ENCODE measurements at places on chromosomes 13 and 19.

- no peak overlapping the region for H3K4me3 ChIP-seq
- H3K4me1 ChIP-seq, result no peaks in the 10 kb centered on the region
- H3K27me3 ChIP-seq, result no peaks in the 10 kb centered on the region
- no peak overlapping the region for H3K27ac ChIP-seq
- DNase-seq, result no peak
Measured at GRCh38 chr13:95745289-95745688, 68.3 kb downstream of the DNAJC3 start.

GRCh38 chr13:75968103-75968838, 332.1 kb downstream of the LMO7 start:
- H3K36me3 ChIP-seq, result no peaks in the 10 kb centered on the region
- no peaks in the 10 kb centered on the region for H3K4me1 ChIP-seq
- H3K27ac ChIP-seq, result no peak overlapping the region
- DNase-seq, result no peak
- H3K4me3 ChIP-seq, result no peak overlapping the region
- H3K27me3 ChIP-seq, result no peaks in the 10 kb centered on the region

GRCh38 chr19:4543842-4544647, 4.2 kb upstream of the LRG1 start:
- no peak overlapping the region for H3K4me3 ChIP-seq
- no peaks in the 10 kb centered on the region for H3K36me3 ChIP-seq
- H3K27ac ChIP-seq, result no peak overlapping the region
- H3K27me3 ChIP-seq, result peaks cover 8% of the 10 kb centered on the region
- H3K4me1 ChIP-seq, result peaks cover 5% of the 10 kb centered on the region
- DNase-seq, result no peak

DNA sequence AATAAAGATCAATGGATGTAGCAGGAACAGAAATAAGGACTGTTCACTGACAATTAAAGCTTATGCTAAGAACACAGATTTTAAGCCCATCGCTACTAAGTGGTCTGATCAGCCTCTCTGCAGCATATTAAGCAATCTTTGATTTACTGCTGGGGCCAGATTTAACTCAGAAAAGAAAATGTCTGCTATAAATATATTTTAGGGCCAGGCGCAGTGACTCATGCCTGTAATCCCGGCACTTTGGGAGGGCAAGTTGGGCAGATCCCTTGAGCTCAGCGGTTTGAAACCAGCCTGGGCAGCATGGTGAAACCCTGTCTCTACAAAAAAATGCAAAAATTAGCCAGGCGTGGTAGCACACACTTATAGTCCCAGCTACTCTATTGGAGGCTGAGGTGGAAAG, 43.0 kb downstream of the METTL21C start:
- DNase-seq, result no peak
- no peaks in the 10 kb centered on the region for H3K4me1 ChIP-seq
- H3K27me3 ChIP-seq, result no peaks in the 10 kb centered on the region

DNA sequence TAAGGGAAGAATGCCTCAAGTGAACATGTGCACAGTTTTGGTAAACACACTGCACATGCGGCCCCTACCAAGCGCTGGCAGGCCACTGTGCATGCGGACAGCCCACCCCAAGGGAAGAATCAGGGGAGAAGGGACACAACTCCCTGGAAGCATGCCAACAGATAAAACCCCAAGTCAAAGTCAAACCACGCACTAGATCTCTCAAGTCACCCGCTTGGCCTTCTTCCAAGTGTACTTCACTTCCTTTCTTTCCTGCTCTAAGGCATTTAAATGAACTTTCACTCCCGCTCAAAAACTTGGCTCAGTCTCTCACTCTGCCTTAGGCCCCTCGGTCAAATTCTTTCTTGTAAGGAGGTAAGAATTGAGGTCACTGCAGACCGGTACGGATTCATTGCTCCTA, 4.6 kb upstream of the RFXAP start:
- no peak overlapping the region for H3K27ac ChIP-seq
- no peak overlapping the region for H3K4me3 ChIP-seq

DNA sequence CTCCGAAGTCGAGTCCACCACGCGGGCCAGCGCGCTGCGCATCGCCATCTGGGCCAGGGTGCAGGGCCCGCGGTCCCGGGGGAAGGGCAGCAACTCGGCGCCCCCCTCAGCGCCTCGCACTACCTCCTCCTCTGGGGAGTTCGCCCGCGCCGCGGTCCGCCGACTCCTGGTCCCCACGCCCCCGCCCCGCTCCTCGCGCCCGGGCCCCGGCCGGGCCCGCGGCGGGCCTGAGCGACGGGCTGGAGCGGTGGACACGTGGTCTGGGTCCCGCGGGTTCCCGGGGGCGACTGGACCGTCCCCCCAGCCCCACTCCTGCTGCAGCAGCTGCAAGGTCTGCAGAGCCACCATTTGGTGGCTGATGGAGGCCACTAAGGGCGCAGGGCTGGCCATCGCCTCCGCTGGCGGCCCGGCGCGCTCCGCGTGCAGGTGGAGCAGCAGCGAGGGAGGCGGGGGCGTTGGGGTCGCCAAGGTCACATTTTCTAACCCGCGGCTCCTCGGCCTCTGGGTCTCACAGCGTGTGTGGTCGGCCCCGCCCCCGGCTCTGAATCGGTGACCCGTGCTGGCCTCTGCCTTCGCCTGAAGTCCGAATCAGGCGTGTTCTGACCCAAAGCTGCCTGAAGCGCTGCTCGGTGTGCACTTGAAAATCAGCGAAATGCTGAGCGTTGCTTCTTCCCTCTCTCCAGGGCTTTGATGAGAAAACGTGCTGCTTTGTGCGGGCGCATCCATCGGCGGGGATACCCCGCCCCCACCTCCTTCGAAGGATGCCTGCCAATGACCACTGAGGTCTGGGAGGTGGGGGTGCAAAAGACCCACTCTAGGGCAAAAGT, at the start of gene DLEU7:
Gene DLEU7 (minus strand): TSS at position 436 of the 827 bp plus-strand sequence. CDS start 46 bp downstream, at position 390.
- no peak within 1 kb of the TSS for H3K27ac ChIP-seq
- peaks cover 41% of the 10 kb centered on the region for H3K27me3 ChIP-seq
- no peaks in the 10 kb centered on the region for H3K36me3 ChIP-seq
- H3K4me1 ChIP-seq, result peaks cover 12% of the 10 kb centered on the region
- peak within 1 kb of the TSS; percentile 42 for H3K4me3 ChIP-seq

- no peaks in the 10 kb centered on the region for H3K36me3 ChIP-seq
- no peak overlapping the region for H3K27ac ChIP-seq
- no peak overlapping the region for H3K4me3 ChIP-seq
Measured at GRCh38 chr19:44696939-44697669, 1.8 kb upstream of the CEACAM16 start.

DNA sequence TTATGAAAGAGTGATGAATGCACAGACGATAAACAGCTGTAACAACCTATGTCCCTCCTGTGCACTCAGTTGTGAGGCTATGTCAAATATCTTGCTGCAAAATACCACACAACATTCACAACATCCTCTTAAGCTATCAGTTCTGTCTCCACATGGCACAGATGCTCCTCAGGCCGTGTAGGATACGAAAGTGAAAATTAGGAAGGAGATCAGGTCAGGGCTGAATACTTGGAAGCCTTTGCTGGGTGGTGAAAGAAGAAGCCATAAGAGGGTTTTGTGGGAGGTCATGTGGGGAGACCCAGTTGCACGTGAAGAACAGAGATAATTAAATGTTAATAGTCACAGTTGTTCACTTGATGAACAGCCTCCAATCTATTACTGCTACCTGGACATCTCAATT, 58.9 kb downstream of the RXFP2 start:
- no peaks in the 10 kb centered on the region for H3K36me3 ChIP-seq
- H3K4me3 ChIP-seq, result no peak overlapping the region
- no peak overlapping the region for H3K27ac ChIP-seq
- peaks cover 8% of the 10 kb centered on the region for H3K4me1 ChIP-seq
- no peak for DNase-seq

- H3K4me1 ChIP-seq, result peaks cover 15% of the 10 kb centered on the region
- H3K27ac ChIP-seq, result no peak overlapping the region
- no peak for DNase-seq
- no peak overlapping the region for H3K4me3 ChIP-seq
- peaks cover 1% of the 10 kb centered on the region for H3K36me3 ChIP-seq
- H3K27me3 ChIP-seq, result no peaks in the 10 kb centered on the region
Measured at GRCh38 chr13:41696163-41697003, 239.0 kb downstream of the RGCC start.

DNA sequence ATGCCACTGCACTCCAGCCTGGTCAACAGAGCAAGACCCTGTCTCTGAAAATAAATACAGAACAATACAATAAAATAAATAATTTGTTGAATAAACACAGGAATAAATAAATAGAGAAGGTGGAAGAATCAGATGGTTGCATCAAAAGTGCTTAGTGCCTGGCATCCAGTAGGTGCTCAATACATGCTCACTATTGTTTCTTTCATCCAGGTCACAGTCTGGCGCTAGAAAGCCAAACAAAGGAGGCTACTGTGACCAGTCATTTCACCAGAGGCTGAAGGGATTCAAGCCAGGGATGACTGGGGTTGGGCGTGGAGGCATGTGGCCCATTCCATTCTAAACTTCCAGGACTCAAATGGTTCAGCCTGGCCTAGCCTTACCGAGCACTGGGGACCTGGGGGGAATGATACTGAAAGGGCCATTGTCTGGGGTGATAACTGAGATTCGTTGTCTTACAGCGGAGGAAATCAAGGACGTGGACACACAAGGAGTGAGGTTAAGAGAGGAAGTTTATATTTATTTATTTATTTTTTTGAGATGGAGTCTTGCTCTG, 3.6 kb upstream of the NDUFB7 start:
- H3K36me3 ChIP-seq, result no peaks in the 10 kb centered on the region
- H3K27ac ChIP-seq, result no peak overlapping the region
- H3K27me3 ChIP-seq, result no peaks in the 10 kb centered on the region
- peaks cover 20% of the 10 kb centered on the region for H3K4me1 ChIP-seq

- no peak for DNase-seq
- H3K27ac ChIP-seq, result no peak overlapping the region
- no peaks in the 10 kb centered on the region for H3K27me3 ChIP-seq
- no peaks in the 10 kb centered on the region for H3K36me3 ChIP-seq
- peaks cover 10% of the 10 kb centered on the region for H3K4me1 ChIP-seq
Measured at GRCh38 chr19:3073159-3073563, 10.9 kb upstream of the TLE5 start.

DNA sequence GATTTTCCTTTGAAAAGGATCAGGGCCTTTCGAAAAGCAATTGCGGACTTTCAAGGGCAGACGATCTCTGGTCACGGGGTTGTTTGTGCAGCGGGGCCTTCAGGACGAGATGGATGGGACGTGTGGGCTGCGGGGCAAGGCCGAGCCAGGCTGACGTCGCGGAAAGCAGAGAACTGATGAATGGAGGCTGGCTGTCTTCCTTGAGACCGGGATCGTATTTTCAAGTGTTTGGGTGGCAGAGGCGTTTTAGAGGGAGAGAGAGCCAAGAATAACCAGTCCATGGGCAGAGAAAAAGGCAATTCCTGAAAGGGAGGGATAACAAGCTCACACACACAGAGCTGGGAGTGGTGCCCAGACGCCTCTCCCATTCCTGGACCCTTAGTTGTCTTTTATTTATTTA, 138.9 kb upstream of the USP29 start:
- no peaks in the 10 kb centered on the region for H3K27me3 ChIP-seq
- no peak overlapping the region for H3K4me3 ChIP-seq
- no peak for DNase-seq
- H3K4me1 ChIP-seq, result no peaks in the 10 kb centered on the region
- H3K27ac ChIP-seq, result no peak overlapping the region

GRCh38 chr13:99312493-99312883, 5.3 kb upstream of the GPR183 start:
- peaks cover 21% of the 10 kb centered on the region for H3K4me1 ChIP-seq
- DNase-seq, result peak; percentile 85
- peak overlapping the region; percentile 57 for H3K27ac ChIP-seq

- no peaks in the 10 kb centered on the region for H3K27me3 ChIP-seq
- peaks cover 8% of the 10 kb centered on the region for H3K4me1 ChIP-seq
- peak overlapping the region; percentile 22 for H3K4me3 ChIP-seq
- DNase-seq, result no peak
Measured at GRCh38 chr19:3950871-3951861, 18.3 kb downstream of the NMRK2 start.

DNA sequence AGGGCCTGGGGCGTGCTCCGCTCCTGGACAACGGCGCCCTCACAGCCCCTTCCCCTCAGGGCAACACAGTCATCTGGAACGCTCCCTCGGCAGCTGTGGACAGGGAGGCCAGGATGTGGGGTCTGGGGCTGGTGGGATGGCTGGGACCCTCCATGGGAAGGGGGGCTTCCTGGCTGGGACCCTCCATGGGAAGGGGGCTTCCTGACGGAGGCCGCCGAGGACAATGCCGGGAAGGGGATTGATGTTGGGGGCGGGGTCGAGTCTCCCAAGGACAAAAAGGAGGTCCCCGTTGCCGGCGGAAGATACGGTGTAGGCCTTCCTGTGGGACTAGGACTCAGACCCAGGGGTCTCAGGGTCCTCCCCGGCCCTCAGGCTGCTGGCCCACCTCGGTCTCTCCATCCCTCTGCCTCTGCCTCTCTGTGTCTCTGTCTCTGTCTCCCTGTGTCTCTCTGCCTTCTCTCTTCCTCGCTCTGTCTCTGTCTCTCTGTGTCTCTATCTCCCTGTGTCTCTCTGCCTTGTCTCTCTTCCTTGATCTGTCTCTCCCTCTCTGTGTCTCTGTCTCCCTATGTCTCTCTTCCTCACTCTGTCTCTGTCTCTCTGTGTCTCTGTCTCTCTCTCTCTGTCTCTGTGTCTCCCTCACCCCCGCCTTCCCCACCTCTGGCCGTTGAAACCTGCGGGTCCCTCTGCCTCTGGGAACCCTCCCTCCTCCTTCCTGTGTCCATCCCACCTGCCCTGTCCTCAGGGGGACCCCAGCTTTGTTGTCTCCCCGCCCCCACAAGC, 2.7 kb upstream of the MADCAM1 start:
- no peak overlapping the region for H3K4me3 ChIP-seq
- H3K27ac ChIP-seq, result no peak overlapping the region
- peaks cover 33% of the 10 kb centered on the region for H3K4me1 ChIP-seq
- peaks cover 24% of the 10 kb centered on the region for H3K27me3 ChIP-seq
- DNase-seq, result no peak

DNA sequence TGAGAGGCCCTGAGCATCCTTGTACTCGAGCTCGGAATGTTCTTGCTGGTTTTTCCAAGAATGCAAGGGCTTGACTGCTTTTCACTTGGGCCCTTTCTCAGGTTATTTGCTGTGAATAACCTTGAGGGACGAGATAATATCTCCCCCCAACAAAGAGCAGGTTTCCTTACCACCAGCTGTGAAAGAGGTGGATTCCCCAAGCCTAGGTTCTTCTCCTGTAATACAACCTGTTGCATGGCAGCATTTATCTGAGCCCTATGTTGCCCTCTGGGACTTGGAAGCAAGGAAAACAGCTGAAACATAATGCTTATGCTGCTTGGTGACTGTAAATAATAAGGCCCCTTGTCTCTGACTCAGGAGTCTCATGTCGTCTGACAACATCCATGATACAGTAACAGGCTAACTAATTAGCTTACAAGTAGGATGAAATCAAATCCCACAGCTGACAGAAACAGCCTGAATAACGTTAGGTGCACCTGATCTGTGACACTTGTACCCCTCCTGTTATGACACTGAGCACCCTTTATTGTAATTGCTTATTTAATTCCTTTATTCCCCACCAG, 43.6 kb upstream of the RCBTB2 start:
- no peak for DNase-seq
- peaks cover 39% of the 10 kb centered on the region for H3K4me1 ChIP-seq

- no peaks in the 10 kb centered on the region for H3K4me1 ChIP-seq
- no peak overlapping the region for H3K4me3 ChIP-seq
- DNase-seq, result no peak
- H3K27ac ChIP-seq, result peak overlapping the region; percentile 4
Measured at GRCh38 chr13:33388286-33388998, 102.9 kb upstream of the STARD13 start.

Data from suprapubic skin (tissue), 4 donors.